MG63 (cell line): ENCODE measurements at places on chromosomes 1 and 21. TPM values are rescaled to one million over a fixed set of nuclear protein-coding genes. Genes with fewer than 3 reads are reported as not detected.

The SYPL2 gene
- 0.46 TPM in 1 of 2 replicates, not detected in the other for total RNA-seq

The PLXNA2 gene
- total RNA-seq: 0.17 and 0.56 TPM in 2 replicates

The PPM1J gene
- 2.4 and 2.7 TPM in 2 replicates for total RNA-seq

The CD101 gene
- 0.35 and 0.63 TPM in 2 replicates for total RNA-seq

DNA sequence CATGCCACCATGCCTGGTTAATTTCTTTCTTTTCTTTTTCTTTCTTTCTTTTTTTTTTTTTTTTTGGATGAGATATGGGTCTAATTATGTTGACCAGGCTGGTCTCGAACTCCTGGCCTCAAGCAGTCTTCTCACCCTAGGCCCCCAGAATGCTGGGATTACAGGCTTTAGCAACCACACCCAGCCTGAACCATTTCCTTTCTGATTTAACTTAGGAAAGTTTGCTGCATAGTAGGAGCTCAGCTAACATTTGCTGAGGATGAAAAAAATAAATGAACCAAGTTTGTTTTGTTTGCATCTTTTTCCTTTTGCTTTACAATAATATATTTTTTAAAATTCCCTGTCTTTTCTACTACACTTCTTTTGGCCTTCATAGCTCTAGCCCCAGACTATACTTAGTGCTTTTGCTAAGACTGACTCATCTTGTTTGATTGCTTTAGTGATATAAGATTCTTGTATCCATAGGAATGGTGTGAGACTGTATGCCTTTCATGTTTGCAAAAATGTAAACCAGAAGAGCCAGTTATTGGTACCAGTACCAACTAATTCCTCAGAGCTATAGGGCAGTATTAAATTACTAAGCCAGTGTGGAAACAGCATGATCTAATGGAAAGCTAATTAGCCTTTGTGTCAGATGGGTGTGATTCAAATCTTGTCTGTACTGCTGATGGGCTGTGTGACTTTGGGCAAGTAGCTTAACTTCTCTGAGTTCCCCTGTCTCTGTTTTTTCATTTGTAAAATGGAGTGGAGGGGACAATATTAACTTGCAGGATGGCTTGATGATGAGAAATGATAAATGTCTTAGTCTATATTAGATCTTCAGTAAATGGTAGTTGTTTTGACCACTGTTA is 66.9 kb downstream of the NFIA start:
- DNase-seq: no peak

DNA sequence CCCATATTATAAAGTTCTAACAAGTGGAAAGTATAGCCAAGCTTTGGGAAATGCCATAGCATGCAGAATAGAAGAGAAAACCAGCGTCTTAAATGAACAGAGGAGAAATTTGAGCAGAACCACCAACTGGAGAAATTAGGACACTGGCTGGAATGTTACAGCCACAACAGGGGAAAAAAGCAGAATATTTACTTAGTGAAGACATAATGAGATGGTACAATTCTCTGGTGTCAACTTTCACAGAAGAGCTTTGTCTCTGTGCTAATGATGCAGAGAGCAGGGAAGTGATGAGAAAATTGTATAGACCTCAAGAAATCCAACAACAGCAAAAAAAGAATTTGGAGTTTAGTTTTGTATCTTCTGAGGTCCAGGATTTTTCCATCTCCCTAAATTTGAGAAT is 249.7 kb downstream of the KIF26B start:
- no peak for DNase-seq

- DNase-seq: no peak
Measured at GRCh38 chr1:15186846-15187151, 33.3 kb downstream of the TMEM51 start.

DNA sequence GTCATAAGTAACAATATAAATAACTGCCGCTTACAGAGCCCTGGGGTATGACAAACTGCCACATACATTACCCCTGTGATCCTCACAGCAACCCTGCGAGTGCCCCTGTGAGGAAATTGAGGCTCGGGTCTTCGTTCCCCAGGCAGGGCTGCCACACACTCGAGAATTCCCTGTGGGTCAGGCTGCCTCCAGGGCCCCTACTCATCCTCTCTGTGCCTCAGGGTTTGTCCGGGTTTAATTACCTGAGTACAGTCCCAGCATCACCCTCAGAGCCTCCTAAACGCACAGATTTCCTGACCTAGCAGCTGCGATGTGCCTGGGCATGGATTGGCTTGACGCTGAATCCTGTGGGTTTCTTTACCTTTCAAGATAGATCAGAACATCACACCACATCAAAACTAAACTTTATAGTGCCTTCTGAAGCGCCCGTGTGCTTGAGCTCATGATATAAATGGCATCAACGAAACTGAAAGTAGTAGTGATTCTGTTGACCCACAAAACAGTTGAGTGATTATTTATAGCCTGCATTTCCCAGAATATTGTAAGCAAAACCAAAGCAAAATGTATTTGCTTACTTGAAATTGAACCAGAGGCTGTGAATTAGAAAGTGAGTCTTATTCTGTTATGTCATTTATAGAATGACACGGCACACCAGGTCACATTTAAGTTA is 14.0 kb downstream of the SLC37A1 start:
- DNase-seq: no peak

- DNase-seq: peak; percentile 87
Measured at GRCh38 chr1:64898107-64898861, 68.1 kb downstream of the JAK1 start.

DNA sequence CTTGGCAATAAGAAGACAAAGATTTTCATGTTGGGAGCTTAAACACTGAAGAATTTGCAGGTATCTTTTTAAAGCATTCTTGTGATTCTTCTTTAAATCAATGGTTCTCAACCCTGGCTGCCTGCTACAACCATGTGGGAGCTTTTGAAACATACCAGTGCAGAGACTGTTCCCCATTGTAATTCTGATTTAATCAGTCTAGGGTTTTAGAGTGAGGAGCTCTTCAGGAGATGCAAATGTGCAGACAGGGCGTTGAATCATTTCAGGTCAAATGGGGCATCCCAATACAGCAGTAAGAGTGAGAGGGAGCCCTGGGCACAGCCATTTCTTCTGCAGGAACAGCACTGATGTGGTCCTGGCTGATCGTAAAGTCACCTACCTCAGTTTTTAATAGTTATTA is 24.3 kb downstream of the KCNJ6 start:
- DNase-seq: no peak

GRCh38 chr21:33390479-33390878 is 12.7 kb upstream of the IFNGR2 start:
- DNase-seq: no peak

DNA sequence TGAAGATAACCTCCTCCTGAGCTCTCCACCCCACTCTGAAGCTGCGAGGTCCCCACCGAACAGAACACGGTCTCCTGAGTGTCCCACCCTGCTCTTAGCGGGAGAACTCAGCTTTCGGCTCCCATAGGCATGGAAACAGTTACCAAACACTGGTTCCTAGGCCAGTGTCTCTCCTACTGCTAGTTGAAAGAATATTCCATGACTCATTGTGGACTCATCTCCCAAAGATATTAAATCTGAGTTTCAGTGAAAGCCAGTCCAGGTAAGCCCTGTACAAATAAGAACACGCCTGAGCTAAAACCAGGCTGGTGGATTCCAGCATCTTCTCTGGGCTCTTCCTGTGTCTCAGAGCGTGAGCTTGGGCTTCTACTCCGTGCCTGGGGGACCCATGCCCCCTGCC is 107.5 kb upstream of the CLDN14 start:
- no peak for DNase-seq

GRCh38 chr1:89114662-89115061 is 11.3 kb downstream of the GBP2 start:
- no peak for DNase-seq

DNA sequence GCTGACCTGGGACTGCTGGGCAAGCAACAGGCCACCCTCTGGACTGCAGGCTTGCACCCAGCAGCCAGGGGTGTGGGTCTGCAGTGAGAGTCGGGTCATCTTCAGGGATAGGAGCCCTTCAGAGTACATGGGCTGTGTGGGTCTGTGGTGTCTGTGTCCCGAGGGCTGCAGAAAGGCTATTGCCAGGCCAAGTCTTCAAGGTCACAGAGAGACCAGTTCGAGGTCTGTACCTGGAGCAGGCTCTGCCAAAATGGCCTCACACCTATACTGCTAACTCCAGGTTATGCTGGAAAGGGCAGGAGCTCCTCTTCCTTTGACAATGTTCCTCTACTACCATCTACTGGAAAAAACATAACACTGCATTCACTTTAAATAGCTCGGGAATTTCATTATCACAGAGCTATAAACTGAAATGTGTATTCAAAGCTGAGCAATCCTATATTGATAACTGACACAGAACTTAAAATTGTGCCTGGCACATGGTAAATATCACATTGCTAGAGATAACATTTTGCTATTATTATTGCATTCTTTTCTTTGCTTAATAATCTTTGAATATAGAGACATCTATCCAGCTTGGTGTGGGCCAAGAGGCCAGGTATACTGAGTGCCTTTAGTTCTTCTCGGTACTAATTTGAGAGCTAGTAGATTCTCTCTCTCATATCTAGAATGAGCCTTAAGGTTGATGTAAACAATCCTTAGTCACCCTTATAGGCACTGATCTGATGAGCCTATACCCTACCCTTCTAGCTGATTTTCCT is 6.9 kb upstream of the DNAH14 start:
- DNase-seq: no peak

GRCh38 chr1:203711251-203712007 is 53.6 kb upstream of the LAX1 start:
- no peak for DNase-seq

DNA sequence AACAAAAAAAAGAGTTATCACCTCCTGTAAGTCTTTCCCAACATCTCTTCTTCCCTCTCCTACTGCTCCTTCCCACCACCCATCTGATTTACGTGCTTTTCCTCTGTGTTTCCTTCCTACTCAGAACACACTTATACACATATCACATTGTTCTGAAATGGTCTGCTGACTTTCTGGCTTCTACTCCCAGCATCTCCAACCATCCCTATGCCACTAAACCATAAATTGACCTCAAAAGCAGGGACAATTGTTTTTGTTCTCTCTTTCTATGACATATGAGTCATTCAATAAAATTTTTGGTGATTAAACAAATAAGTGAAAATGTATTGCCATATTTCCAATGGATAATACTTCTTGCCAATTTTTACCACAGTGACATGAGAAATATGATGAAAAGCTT is 8.2 kb downstream of the GOLPH3L start:
- no peak for DNase-seq

DNA sequence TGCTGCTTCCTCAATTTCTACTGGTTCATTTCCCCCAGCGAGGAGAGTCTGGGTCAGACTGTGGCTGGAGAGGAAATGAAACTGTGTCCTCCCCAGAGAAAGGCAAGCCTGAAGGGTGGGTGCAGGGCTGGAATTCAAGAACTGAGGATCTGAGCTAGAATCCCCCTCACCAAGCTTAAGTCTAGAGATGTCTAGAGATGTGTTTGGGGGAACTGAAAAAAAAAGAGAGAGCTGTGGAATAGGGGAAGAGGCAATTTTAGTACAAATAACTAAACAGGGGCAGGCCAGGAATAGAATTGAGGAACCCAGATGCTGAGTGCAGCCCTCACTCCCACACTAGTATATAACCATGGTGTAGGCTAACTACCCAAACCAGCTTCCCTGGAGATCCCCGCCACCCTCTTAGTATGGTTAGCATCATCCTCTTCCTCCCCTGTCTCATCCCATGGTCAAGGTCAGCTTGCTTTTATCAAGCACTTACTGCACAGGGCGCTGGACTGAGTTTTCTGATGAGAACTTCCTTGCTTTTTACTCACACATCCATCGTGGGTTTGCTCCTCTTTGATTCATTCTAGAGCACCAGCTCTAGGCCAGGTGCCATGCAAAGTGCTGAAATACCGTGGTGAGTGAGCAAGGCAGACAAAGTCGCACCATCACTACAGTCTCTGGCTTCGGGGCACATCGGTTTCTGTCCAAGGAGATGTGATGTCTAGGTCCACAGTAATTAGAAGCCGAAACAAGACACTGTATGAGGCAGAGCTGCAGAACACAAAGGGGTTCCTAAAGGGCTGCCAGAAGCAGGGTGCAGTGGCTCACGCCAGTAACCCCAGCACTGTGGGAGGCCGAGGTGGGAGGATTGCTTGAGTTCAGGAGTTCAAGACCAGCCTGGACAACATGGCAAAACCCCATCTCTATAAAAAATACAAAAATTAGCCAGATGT is 112.9 kb upstream of the IPO9 start:
- no peak for DNase-seq

DNA sequence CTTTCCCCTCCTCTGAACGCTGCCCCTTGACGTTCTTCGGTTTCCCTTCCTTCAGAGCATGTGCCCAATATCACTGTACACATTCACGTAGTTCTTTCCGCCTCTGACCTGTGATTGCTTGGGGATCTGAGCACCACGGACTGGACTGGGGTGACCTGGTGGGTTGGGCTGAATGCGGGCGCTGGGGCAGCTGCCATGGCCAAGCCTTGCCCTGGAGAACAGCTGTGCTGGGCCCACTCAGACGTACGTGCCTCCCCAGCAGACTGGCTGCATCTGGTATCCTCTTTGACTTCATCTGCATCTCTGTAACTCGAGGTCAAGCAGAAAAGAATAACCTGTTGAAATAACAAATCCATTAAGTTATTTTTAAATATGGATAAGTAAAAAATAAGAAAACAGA is 35.1 kb upstream of the DISC1 start:
- DNase-seq: no peak

DNA sequence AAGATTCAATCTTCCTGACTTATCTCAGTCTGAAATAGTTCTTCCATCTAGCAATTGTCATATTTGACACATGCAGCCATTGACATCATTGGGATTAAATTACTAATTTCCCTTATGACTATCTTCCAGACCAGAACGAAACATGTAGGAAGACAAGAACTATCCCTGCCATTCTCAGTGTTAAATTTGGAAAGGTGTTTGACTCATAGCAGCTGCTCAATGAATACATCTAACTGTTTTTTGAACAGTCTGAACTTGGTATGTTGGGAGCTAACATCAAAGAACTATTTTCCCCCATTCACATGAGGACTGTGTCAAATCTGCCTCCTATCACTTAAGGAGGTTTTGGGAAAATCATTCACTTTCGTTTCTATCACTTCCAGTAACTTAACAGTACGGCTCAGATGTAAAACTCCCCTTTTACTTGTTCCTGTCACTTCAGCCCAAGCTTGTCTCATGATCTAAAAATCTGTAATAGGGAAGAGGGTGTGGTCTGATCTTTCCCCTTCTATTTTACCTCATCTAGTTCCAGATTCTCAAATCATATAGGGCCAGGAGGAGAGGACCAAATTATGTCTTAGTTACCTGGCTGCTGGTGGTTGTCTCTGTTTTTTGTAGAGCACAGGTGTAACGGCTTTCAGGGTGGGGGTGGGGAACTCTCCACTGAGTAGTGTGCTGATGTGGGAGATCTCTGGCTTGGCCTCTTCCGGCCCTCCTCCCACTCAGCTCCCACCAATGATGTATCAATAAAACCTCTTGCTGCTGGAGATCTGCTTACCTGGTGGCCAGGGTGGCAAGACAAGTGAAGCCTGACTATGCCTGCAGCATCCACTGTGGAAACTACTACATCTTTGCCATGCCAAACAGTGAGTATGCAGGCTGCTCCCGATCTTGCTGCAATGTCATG is 26.2 kb upstream of the SLAMF1 start:
- DNase-seq: no peak

- no peak for DNase-seq
Measured at GRCh38 chr1:14094611-14095400, 394.8 kb downstream of the PRDM2 start.

GRCh38 chr1:18989896-18990295 is 33.4 kb upstream of the IFFO2 start:
- no peak for DNase-seq
